A673 (cell line): ENCODE measurements at places on chromosomes 6 and 20. TPM values are rescaled to one million over a fixed set of nuclear protein-coding genes. Genes with fewer than 3 reads are reported as not detected.

- no peak for DNase-seq
- no peak overlapping the region for H3K4me3 ChIP-seq
- no peak overlapping the region for H3K27ac ChIP-seq
- no peaks in the 10 kb centered on the region for H3K4me1 ChIP-seq
Observed at GRCh38 chr20:43831481-43832065, 83.1 kb upstream of the TOX2 start.

Gene SNAI1
- total RNA-seq: 4.1 and 4.4 TPM in 2 replicates

- H3K36me3 ChIP-seq: no peaks in the 10 kb centered on the region
- no peak overlapping the region for H3K4me3 ChIP-seq
- DNase-seq: no peak
- H3K27me3 ChIP-seq: no peaks in the 10 kb centered on the region
- H3K4me1 ChIP-seq: peaks cover 11% of the 10 kb centered on the region
Observed at GRCh38 chr20:38135651-38136420, 29.2 kb downstream of the TGM2 start.

- no peaks in the 10 kb centered on the region for H3K36me3 ChIP-seq
- no peak overlapping the region for H3K27ac ChIP-seq
- H3K4me1 ChIP-seq: no peaks in the 10 kb centered on the region
- no peak for DNase-seq
Observed at GRCh38 chr6:142802124-142802523, 142.9 kb downstream of the HIVEP2 start.

- no peaks in the 10 kb centered on the region for H3K27me3 ChIP-seq
- no peak overlapping the region for H3K27ac ChIP-seq
- no peak for DNase-seq
- no peak overlapping the region for H3K4me3 ChIP-seq
- peaks cover 14% of the 10 kb centered on the region for H3K4me1 ChIP-seq
Observed at GRCh38 chr6:125302840-125303511, 1.2 kb upstream of the HDDC2 start.

Gene SLC22A7
- total RNA-seq: not detected in 2 replicates

GRCh38 chr20:6999381-6999780, 231.9 kb downstream of the BMP2 start:
- H3K4me1 ChIP-seq: no peaks in the 10 kb centered on the region
- no peak overlapping the region for H3K27ac ChIP-seq
- H3K4me3 ChIP-seq: no peak overlapping the region
- no peak for DNase-seq
- no peaks in the 10 kb centered on the region for H3K36me3 ChIP-seq

GRCh38 chr20:53748176-53748575, 154.5 kb upstream of the ZNF217 start:
- H3K4me1 ChIP-seq: peaks cover 41% of the 10 kb centered on the region
- no peak overlapping the region for H3K27ac ChIP-seq
- no peaks in the 10 kb centered on the region for H3K36me3 ChIP-seq
- no peak for DNase-seq
- H3K4me3 ChIP-seq: no peak overlapping the region

Gene APOBEC2
- total RNA-seq: not detected in 2 replicates

DNA sequence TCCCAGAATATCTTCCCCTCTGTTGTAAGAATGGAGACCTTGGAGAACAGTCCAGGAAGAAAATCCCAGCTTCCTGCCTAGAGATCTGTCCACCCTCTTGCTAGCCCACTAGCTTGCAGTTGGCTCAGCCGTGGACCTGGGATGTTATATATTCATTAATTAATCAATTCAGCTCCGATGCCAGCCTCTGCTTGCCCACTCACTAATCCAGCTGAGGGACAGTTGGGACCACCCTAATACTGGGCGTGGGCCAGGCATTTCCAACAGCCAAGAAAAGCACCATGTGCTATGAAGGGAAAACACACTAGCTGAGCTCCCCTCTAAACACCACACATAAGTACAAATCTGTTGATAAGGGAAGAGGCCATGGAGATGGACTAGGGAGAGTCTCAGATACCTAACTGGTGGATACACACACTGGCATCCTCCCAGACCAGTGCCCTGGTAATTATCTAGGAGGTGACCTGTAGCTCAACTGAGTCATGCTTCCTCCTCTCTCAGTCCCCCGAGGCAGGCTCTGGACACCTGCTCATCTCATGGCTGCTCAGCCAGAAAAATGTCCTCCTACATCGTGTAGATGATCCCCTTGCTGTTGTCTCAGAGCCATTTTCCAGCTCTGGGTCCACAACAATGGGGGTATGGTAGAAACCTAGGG, 78.9 kb downstream of the ANKRD60 start:
- H3K36me3 ChIP-seq: no peaks in the 10 kb centered on the region
- no peak overlapping the region for H3K4me3 ChIP-seq
- no peaks in the 10 kb centered on the region for H3K4me1 ChIP-seq

GRCh38 chr20:40562031-40562430, 127.0 kb downstream of the MAFB start:
- H3K4me1 ChIP-seq: no peaks in the 10 kb centered on the region
- H3K27ac ChIP-seq: no peak overlapping the region
- H3K4me3 ChIP-seq: no peak overlapping the region
- H3K27me3 ChIP-seq: no peaks in the 10 kb centered on the region

GRCh38 chr6:35429463-35429862, 22.7 kb upstream of the FANCE start:
- no peaks in the 10 kb centered on the region for H3K27me3 ChIP-seq
- no peaks in the 10 kb centered on the region for H3K36me3 ChIP-seq
- H3K27ac ChIP-seq: no peak overlapping the region

Gene TMEM244
- not detected in 2 replicates for total RNA-seq
